ENCODE measurements at places on chromosomes 7 and 10.

- DNase-seq, result no peak
These were observed 6.1 kb upstream of the DEPP1 start for GRCh38 chr10:44984671-44985101.

DNA sequence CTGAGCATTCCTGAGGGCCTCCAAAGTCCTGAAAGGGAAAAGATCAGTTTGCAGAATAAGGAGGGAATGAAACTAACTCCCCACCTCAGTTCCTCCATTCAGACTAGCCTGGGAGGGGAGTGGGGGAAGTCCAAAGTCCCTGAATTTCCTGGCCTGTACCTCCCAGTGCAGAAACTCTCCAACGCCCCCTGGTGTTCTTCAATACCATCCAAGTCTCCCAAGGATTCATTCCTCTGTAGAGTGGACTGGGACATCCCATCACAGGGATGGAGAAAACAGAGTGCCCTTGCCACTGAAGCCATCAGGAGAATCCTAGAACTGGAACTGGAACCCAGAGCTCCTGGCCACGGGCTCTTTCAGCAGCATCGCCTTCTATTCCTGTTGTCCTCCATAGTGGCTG, 1.6 kb upstream of the COL13A1 start:
- no peak for DNase-seq

DNA sequence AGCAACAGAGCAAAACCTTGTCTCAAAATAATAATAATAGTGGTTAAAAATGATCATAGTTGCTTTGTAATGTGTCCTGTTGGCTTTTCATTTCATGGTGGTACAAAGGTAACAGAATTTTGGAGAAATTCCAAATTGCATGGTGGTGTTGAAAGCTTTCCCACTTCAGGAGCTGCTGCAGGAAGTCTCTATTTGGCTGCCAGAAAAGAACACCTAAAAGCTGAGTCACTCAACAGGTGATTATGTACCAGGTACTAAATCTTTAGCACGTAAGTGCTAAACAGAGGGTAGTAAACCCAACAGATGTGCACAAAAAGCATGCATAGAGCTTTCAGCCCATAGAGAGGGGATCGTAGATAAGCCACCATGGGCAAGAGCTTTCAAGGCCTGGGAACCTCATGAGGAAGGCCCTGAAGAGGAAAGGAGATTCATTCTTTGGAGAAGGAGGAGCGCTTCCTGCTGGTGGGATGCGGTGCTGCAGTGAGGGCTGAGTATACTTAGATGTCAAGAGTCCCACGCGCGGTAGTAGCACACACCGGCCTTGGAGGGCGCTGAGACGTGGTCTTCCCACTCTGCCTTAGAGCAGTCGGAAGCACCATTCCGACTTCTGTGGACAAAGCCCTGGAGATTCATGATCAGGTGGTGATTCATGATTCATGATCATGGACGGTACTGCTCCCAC, 118.7 kb downstream of the RALA start:
- DNase-seq, result no peak

- DNase-seq, result no peak
These were observed 651.5 kb downstream of the LRMDA start for GRCh38 chr10:76082956-76083355.

DNA sequence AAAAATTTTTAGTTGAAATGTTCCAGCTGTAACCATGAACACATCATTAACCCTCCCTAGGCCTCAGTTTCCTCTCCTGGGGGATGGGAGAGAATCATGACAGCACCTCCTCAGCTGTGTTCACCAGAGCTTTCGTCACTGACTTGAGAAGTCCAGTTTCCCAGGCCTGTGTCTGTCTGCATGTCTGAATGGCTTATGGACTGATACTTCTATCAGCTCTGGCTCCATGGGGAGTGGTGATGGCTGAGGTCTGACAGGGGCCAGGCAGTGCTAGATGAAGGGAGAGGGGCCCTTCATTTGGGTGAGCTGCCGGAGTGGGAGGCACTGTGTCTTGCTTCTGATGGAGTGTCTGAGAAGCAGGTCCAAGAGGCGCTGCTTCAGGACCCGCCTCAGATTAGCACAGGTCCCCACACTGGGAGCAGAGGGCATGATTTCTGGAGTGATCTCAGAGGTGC, 192.9 kb downstream of the PTPN20 start:
- no peak for DNase-seq

DNA sequence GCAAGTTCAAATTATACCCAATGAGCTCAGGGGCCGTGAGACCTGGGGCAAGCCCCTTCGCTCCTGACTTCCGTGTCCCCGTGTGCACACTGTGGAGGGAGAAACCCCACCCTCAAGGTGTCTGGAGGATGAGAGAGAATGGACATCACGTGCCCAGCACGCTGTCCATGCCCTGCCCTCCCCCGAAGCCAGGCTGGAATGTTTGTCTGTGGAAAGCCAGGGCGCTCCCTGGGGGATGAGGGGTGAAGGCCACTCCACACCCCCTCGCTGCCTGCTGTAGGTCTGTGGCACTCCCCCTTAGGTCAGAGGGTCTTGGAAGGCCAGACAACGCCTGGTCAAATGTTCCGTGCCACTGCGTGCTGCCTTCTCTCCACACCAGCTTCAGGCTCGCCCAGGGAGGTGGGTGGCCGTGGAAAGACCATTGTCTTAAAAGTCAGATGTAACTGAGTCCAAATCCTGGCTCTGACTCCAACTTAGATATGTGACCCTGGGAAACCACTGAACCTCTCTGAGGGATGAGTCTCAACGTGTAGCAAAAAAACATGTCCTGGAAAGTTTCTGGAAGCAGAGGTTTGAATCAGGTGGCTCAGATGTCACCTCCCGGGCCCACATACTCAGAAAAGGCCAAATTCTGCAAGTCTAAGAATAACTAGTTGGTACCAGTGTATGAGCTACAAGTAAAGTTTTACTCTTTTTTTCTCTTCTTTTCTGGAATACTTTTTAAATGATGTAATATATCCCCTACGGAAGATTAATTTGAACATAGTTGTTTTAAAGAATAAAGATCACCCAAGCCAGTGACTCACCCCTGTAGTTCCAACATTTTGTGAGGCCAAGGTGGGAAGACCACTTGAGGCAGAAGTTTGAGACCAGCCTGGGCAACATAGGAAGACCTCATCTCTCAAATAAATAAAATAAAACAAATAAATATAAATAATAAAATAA, 24.9 kb downstream of the RCC1L start:
- DNase-seq, result no peak

DNA sequence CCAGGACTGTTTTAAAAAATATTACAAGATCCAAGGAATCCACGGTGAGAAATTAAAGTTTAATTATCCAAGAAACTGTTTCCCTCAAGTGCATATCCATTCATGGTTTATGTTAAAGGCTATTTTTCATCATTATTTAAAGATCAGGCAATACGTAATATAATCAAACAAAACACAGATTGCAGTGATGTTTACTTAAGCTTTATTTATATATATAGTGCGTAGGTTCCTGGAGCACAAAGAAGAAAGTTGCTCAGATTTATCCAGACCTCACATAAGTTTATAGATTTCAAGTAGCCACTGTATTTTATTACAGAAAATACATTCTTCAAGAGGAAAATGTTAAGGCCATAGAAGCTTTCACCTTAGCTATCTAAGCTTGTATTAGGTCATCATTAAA, 210.0 kb upstream of the KLF14 start:
- DNase-seq, result no peak

GRCh38 chr7:84729284-84729683, 457.6 kb downstream of the SEMA3D start:
- no peak for DNase-seq

- DNase-seq, result no peak
These were observed 31.8 kb downstream of the MDFIC start for GRCh38 chr7:114953724-114954123.

DNA sequence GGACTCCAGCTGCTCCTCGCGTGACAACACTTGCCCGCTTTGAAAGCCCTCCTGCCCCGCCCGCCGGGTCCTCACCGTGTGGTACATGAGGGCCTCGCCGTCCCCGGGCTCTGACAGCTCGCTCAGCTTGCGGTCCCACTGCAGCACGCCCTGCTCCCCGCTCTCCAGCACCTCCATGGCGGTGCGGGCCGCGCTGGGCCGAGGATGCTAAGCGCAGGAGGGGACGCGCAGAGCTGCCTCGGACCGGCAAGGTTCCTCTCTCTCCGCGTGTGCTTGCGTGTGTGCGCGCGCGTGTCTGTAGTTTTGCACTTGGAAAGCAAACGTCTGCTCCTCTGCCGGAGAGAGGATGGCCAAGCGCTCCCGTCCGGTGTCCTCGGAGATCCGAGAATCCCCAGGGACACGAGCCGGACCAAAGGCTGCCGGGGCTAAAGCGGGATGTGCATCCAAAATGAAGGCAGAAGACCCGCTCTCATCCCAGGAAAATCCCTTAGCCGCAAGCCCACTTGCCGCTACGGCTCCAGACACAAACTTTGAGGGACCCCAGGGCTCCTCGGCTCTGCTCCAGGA, at the start of gene CREB3L2:
Gene CREB3L2, minus strand, starts transcription at position 558 of the 567 bp plus-strand sequence. Its CDS starts 381 bp downstream, at position 177.
- no peak for DNase-seq

DNA sequence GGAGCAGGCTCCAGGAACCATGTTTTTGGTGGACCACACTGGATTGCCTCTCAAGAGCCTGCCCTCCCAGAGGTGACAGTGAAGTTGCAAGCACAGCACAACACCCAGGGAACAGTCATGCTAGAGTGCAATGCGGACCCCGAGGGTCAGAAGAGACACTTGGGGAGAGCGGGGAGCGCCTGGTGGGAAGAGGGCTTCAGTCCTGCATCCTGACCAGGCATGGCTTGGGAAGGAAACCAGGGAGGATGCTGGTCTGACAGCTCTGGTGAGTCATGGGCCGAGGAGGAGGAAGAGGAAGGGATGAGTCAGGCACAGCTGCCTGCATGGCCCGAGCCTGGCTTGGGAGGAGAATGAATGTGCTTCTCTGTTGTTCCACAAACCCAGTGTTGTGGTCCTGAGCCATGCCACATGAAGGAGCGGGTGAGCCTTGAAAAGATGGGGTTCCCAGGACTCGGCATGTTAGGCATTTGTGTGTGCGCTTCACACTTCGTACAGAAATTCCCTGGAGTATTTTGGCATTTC, 29.5 kb upstream of the ANKRD2 start:
- DNase-seq, result no peak
